Heart right ventricle (tissue), 16 donors: ENCODE measurements at places on chromosomes 3 and 15.

DNA sequence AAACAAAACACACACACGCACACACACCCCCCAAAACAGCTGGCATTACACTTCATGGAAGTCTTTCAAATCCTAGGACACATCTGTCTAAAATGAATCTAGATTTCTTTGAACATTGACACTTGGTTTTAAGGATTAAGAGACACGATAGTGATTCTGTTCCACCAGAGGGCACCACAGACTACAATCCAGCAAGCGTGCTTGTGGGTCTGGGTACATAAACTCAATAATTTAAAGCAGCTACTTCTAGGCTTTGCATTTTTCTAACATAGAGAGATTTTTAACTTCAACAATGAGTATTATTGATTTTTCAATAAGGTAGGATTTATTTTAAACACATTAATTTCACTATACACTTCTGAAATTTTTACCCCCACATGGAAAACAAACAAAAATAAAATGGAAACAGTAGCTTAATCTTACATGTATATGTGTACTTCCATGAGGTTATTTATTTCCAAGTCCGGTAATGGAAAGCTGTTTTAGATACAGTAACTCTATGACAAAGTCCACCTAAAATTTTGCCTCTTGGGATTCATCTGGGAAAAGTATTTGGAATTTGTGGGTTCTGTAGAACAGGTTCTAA, 564.0 kb upstream of the TGFBR2 start:
- H3K4me1 ChIP-seq = peaks cover 16% of the 10 kb centered on the region
- no peak overlapping the region for H3K4me3 ChIP-seq
- H3K27ac ChIP-seq = no peak overlapping the region
- H3K36me3 ChIP-seq = no peaks in the 10 kb centered on the region
- no peak for DNase-seq

DNA sequence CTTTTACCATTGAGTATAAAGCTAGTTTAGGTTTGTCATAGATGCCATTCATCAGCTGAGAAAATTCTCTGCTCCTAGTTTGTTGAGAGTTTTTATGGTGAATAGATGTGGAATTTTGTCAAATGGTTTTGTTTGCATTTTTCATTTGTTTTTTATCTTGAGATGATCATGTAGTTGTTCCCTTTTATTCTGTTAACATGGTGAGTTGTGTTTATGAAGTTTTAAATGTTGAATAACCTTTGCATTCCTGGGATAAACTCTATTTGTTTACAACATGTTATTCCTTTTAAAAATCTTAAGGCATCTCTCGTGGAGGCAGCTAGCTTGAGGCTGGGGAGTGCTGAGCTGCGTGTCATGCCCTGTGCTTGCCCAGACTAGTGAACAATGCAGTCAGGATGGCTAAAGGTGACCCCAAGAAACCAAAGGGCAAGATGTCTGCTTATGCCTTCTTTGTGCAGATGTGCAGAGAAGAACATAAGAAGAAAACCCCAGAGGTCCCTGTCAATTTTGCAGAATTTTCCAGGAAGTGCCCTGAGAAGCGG, 48.5 kb downstream of the ANAPC13 start:
- H3K36me3 ChIP-seq = no peaks in the 10 kb centered on the region
- H3K27me3 ChIP-seq = no peaks in the 10 kb centered on the region
- no peaks in the 10 kb centered on the region for H3K4me1 ChIP-seq
- H3K4me3 ChIP-seq = no peak overlapping the region

GRCh38 chr15:33654860-33655259, 313.4 kb upstream of the CHRM5 start:
- no peaks in the 10 kb centered on the region for H3K36me3 ChIP-seq
- H3K4me1 ChIP-seq = no peaks in the 10 kb centered on the region
- H3K27ac ChIP-seq = no peak overlapping the region
- no peaks in the 10 kb centered on the region for H3K27me3 ChIP-seq
- DNase-seq = no peak

- DNase-seq = no peak
- H3K4me3 ChIP-seq = no peak overlapping the region
- no peaks in the 10 kb centered on the region for H3K27me3 ChIP-seq
- no peaks in the 10 kb centered on the region for H3K4me1 ChIP-seq
Observed at GRCh38 chr3:119018690-119019463, 15.8 kb downstream of the IGSF11 start.

- DNase-seq = peak; percentile 96
- H3K4me3 ChIP-seq = no peak overlapping the region
- H3K27ac ChIP-seq = peak overlapping the region; percentile 82
- H3K27me3 ChIP-seq = no peaks in the 10 kb centered on the region
- peaks cover 46% of the 10 kb centered on the region for H3K4me1 ChIP-seq
- no peaks in the 10 kb centered on the region for H3K36me3 ChIP-seq
Observed at GRCh38 chr15:64893481-64894394, 18.0 kb upstream of the ANKDD1A start.

GRCh38 chr3:195812366-195812765, 637 bp upstream of the MUC4 start:
- peaks cover 44% of the 10 kb centered on the region for H3K27me3 ChIP-seq
- no peak for DNase-seq
- no peaks in the 10 kb centered on the region for H3K4me1 ChIP-seq
- no peak overlapping the region for H3K4me3 ChIP-seq
- no peak overlapping the region for H3K27ac ChIP-seq

- H3K36me3 ChIP-seq = no peaks in the 10 kb centered on the region
- no peak overlapping the region for H3K4me3 ChIP-seq
- no peak for DNase-seq
- peaks cover 24% of the 10 kb centered on the region for H3K4me1 ChIP-seq
Observed at GRCh38 chr3:134255404-134255803, 4.7 kb upstream of the RYK start.

DNA sequence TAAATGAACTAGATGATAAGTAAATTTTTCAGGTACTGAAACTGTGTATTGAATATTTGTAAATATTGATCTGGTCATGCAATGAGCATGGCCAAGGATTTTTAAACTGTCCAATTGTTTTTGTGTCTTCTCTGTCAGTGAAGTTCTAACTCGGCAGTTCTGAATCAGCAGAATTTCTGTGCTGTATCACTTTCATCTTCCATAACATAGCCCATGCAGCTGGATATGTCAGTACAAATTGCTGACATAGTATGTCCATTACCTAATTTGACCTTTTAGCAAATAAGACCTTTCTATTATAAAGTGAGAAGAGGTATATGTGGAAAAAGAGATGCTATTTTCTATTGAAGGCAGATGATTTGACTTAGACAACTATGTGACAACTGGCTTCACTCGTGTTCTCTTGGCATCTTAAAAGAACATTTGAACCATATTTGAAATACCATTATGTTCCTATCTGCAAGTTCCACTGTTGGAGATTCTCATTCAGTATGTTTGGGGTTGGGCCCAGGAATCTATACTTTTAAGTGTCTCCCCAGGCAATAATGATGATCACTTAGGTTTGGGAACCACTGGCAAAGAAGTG, 90.4 kb downstream of the CMSS1 start:
- no peaks in the 10 kb centered on the region for H3K27me3 ChIP-seq
- H3K36me3 ChIP-seq = no peaks in the 10 kb centered on the region
- no peak overlapping the region for H3K27ac ChIP-seq
- H3K4me3 ChIP-seq = no peak overlapping the region
- no peaks in the 10 kb centered on the region for H3K4me1 ChIP-seq
- no peak for DNase-seq

- H3K4me1 ChIP-seq = peaks cover 11% of the 10 kb centered on the region
- H3K36me3 ChIP-seq = no peaks in the 10 kb centered on the region
- H3K4me3 ChIP-seq = no peak overlapping the region
- H3K27me3 ChIP-seq = no peaks in the 10 kb centered on the region
- H3K27ac ChIP-seq = no peak overlapping the region
- no peak for DNase-seq
Observed at GRCh38 chr15:77515613-77516012, 94.9 kb downstream of the HMG20A start.

DNA sequence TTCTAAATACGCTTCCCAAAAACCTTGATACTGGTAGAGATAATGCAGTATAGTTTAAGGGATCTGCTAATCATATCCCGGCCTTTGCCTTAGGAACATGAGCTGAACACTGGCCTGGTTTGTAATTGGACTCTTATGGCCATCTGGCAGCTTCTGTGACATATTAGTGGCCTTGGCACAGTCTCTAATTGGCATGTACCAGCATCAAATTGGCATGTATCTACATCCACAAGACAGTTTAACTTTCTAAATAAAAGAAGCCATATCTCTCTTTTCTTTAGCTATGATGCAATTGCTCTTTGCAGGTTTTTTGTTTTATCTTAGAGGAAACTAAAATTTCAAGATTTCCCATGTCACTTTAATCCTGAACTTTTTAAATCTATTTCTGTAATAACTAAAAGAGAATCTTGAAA, 44.6 kb upstream of the FILIP1L start:
- no peak overlapping the region for H3K4me3 ChIP-seq
- H3K36me3 ChIP-seq = no peaks in the 10 kb centered on the region
- H3K27ac ChIP-seq = peak overlapping the region; percentile 83
- no peaks in the 10 kb centered on the region for H3K27me3 ChIP-seq

DNA sequence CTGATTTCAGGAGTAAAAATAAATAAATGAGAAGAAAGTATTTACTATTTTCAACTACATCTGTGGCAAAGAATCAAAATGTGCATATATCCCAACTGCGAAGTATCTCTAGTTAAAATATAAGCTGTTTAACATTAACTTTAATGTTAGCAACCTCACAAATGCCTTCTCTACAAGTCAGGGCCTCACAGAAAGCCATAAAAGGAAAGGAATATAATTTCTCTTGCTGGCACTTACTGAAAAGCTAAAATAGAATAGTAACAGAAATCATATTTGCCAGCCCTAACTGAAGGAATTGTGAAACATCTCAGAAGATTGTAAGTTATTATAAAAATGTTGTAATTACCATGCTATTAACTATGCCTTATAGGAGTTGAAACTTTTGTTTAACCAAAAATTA, 65.1 kb upstream of the MBNL1 start:
- H3K4me1 ChIP-seq = peaks cover 11% of the 10 kb centered on the region
- H3K4me3 ChIP-seq = peak overlapping the region; percentile 18
- no peaks in the 10 kb centered on the region for H3K27me3 ChIP-seq
- DNase-seq = no peak

- H3K27me3 ChIP-seq = peaks cover 60% of the 10 kb centered on the region
- no peaks in the 10 kb centered on the region for H3K4me1 ChIP-seq
- DNase-seq = no peak
Observed at GRCh38 chr15:76056931-76057330, 2.9 kb upstream of the TMEM266 start.

GRCh38 chr3:114803042-114803695, 343.9 kb downstream of the ZBTB20 start:
- no peaks in the 10 kb centered on the region for H3K27me3 ChIP-seq
- DNase-seq = no peak
- H3K36me3 ChIP-seq = no peaks in the 10 kb centered on the region
- H3K4me3 ChIP-seq = peak overlapping the region; percentile 13
- H3K4me1 ChIP-seq = no peaks in the 10 kb centered on the region

DNA sequence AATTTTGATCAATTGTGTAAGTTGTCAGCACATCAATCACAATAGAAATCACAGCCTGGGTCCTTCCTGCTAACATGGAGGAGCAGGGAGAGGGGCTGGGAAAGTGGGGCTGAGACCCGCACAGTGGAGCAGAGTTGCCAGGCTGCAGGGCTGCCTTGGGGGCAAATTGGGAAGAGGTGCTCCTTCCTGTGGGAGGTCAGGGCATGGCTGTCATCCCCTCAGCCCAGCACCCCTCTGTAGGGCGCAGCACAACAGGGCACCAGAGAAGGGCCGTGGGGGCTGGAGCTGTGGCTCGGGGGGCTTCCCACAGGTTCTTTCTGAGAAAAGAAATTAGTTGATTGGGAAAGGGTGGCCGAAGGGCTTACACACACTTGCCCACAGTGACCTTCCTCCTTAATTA, 126.3 kb downstream of the NSMCE3 start:
- no peaks in the 10 kb centered on the region for H3K4me1 ChIP-seq
- no peak overlapping the region for H3K4me3 ChIP-seq

DNA sequence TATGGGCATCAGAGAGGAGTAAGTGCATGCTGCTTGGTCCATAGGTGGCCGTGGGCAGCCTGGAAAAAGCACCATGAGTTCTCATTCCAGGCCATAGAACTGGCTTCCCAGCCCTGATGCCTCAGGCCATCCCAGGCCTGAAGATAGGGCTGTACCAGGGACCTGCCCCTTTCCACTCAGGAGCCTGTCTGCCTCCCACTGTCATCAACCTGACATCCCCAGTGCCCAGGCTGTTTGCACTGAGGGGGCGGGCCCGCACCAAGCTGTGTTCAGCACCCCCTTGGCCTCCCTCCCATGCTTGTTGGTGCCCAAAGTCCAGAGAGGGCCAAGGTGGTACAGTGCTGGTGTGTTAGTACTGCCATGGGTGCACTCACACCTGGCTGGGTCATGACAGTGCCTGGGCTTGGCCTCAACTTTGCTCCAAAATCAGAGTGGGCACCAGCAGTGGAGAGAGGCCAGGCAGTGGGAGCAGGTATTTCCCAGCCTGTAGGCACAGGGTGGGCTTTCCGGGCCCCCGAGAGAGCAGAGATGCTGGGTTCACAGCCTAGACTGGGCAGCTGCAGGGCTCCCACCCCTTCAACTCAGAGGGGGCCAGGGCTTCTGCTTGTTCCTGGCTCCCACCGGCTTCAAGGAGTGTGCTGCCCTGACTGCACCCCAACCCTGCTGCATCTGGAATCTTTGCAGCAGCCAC, 556.1 kb downstream of the SI start:
- H3K4me1 ChIP-seq = no peaks in the 10 kb centered on the region
- H3K4me3 ChIP-seq = no peak overlapping the region
- H3K36me3 ChIP-seq = no peaks in the 10 kb centered on the region
- no peaks in the 10 kb centered on the region for H3K27me3 ChIP-seq
- no peak for DNase-seq
